ENCODE measurements at places on chromosomes 1 and 21.

GRCh38 chr1:54252371-54252936, 52.5 kb downstream of the MRPL37 start:
- DNase-seq: no peak

DNA sequence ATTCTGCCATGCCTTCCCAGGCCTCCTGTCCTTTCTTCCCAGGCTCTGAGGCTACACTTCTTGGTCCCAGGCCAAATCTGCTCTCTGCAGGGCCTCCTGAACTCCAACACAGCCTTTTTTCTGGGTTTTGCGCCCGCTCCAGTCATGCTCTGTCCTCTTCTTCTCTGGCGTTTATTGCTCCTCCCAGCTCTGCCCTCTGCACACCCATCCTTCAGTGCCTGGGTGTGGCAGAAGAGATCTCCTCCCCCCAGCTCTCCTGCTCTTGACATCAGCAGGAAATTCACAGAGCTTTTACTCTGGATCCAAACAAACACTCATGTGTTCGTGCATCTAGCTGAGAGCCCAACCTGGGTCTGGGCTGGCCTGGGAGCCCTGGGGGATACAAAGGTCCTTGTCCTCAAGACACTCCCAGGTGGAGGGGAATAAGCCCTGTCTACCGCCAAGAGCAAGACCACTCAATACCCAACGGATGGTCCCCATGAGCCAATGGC, 22.9 kb upstream of the EPS8L3 start:
- DNase-seq: no peak

DNA sequence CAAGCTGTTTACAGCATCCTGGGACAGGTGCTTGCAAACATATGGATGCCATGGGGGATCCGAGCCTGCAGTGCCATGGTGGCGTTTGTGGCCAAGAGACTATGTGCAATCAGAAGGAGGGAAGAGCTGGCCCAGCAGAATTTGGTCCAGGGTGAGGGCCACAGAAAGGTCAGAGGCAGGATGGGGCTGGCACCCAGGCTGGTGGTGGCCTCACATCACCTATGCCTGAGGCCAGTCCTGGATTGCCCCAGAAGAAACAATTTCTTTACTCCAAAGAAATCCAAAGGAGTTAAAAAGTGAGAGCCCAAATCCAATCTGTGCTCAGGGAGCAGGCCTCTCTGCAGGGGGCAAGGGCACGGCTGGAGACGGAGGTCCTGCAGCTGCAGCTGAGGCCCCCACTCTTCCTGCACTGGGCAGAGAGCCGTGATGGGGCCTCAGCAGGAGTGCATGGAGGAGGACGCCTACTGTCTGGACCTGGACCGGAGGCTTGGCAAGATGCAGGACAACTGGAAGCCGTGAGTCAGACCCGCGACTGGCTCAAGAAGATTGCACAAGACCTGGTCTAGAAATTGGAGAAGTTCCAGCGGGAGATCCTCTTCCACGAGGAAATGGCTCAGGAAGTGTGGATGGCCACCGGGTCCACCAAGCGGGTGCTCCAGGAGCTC, 163.5 kb downstream of the RYR2 start:
- no peak for DNase-seq

DNA sequence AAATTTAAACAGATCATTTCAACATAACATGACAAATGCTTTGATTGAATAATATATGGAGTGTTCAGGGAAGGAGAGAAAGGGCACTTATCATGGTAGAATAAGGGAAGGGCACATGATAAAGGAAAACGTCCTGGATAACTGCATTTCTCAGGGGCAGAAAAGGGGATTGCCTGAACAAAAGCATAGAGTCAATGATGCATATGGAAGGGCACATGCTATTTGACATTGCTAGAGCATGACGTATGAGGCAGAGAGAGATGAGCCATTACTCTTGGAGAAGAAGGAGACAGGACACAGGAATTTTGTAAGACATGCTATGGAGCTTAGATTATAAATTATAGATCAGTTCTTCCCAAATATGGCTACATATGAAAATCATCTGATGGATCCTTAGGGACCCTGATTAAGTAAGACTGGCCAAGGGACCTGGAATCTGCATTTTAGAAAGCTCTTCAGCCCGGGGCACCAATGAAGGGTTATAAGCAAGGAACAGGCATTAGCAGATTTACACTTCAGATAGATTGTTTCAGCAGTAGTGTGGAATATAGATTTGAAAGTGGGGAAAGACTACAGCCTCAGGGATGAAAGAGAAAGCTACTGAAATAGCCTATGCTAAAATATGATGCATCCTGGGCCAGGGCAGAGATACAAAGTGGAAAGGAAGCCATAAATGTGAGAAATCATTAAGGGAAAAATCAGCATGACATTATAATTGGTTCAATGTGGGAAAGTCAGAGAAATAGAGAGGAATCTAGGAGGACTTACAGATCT, 21.3 kb downstream of the FMO2 start:
- DNase-seq: no peak

DNA sequence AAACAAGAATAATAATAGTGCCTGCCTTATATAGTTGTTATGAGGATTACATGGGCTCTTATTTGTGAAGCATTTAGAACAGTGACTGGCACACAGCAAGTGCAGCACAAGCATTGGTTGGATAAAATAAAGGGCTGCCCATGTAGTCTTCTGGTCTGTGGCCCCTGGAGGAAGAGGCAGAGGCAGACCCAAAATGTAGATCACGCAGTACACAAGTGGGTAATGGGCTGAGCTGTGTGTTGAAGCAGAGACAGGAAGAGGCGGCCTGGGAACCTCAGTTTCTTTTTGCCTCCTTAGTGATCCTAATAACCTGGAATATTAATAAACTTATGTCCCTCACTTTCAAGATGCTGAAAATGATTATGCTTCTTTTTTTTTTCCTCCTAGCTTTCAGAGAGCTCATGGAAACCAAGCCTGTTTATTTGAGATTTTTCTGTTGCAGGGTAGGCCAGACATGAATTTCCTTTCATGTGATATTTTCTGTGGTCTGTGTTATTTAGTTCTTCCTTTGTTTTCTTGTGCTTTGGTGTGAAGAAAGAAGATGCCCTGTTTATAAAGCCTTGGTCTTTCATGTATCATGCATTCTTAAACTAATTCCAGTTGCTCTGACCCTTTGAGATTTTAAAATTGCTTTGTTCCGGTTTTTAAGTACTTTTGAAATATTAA, 42.5 kb downstream of the LRRC8D start:
- no peak for DNase-seq

DNA sequence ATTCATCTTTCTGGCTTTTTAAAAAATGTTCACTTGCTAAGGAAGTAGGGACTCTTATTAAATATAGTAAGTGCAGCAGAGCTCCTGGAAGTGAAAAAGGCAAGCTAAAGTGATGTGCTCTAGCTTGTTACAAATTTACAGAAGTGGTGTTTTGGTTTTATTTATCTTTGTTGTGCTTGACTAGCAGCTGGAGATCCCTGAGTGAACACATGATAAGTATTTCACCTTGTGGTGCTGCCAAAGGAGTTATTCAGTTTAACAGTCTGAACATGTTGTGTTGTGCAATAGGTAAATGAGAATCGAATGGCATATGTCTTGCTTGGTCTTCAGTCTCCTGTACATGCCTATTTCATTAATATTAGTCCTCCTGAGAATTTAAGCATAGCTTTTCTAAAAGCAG, 315.7 kb downstream of the TPR start:
- no peak for DNase-seq

DNA sequence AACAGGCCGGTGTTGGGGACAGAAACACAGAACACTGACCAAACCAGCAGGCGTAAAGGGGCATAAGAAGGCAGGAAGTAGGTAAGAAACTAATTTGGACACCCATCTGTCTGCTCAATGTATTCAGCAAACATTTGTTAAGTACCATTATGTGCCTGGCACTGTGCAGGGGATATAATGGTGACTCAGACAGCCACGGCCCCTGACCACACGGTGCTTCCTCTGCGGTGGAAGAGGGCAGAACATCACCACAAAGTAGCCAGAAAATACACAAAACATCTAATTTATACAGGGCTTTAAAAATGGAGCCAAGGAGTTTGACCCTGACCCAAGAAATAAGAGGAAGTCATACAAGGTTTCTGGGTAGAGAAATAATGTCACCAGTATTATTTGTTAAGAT, 12.9 kb downstream of the DNAJC11 start:
- no peak for DNase-seq

GRCh38 chr1:40857737-40858136, 4.4 kb downstream of the CITED4 start:
- no peak for DNase-seq

GRCh38 chr1:61591351-61591750, 133.6 kb downstream of the TM2D1 start:
- DNase-seq: no peak

DNA sequence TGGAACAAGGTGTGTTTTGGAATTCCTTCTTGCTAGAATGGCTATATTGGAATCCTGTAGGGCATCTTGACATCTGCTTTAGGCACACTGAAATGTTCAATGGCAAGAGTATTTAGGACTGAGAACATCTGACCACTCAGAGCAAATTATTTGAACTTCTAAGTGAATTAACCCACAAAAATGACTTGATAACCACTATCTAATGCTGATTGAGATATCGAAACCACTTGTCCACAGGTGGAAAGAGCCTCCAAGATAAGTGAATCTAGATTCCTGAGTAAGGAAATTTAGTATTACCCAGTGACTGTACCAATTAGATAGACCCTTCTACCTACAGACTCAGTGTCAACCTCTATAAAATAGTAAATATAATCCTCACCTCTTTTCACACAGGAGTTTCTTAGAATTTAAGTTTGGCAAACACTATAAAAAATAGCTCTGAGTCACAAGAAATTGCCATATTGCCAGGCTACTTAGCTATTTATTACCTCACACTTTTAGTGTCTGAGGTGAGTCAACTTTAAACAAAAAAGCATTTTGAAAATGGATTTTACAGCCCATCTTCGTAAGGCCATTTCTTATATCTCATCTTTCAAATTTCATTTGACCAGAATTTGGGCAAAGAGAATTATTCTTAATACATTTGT, 421.8 kb downstream of the PTBP2 start:
- no peak for DNase-seq

DNA sequence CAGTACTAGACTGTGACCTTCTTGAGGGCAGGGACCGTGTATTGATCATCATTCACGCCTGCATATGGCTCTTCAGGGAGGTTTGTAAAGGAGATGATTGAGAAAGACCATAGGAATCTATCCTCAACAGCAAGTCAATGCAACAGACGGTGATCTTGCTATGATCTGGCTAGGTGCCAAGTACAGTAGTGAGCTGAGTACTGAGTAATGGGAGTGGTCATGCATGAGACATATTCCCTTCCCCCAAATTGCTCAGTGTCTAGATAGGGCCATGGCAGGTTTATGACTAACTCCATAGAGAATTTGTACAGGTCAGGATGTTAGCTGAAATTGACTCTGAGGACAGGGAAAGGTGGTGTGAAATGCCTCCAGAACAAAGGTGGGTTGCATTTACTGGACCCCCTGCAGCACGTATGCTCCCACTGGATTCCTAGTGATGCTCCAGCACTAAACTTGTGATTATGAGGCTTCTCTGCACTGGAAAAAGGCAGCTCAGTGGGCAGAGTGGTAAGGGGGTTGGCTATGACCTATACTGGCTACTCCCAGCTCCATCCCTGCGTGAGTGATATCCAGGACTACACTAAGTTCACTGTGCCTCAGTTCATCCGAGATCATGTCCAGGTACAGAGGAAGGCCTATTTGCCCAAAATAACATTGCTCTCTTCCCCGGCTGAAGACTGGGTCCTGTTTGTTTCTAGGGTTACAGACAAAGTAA, 37.2 kb downstream of the KCNJ6 start:
- no peak for DNase-seq

DNA sequence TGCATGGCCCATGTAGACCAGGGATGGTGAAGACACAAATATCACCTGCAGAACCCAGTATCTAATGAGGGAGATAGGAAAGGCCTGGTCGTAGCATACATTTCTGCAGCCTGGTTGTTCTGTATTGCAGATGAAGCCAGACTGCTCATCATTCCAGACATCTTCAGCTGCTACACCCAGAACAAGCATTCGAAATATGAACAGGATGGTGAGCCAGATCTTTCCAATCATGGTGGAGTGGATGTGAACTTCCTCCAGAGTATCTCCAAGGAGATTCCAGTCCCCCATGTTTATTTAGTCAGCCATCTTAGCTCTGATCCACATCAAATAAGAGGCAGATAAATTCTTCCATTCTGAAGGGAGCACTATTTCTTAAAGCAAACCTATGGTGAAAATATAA, 2.7 kb upstream of the MYCBP start:
- DNase-seq: no peak

- no peak for DNase-seq
Measured at GRCh38 chr1:6126028-6126427, 54.1 kb downstream of the CHD5 start.

GRCh38 chr1:212237651-212238050, 47.6 kb upstream of the PPP2R5A start:
- DNase-seq: no peak

- DNase-seq: no peak
Measured at GRCh38 chr21:37532868-37533780, 166.6 kb downstream of the DYRK1A start.

GRCh38 chr1:59752556-59753414, 62.0 kb upstream of the HOOK1 start:
- DNase-seq: no peak

- DNase-seq: no peak
Measured at GRCh38 chr1:193633991-193634390, 447.6 kb upstream of the B3GALT2 start.

- no peak for DNase-seq
Measured at GRCh38 chr21:15601390-15601789, 128.4 kb upstream of the USP25 start.

DNA sequence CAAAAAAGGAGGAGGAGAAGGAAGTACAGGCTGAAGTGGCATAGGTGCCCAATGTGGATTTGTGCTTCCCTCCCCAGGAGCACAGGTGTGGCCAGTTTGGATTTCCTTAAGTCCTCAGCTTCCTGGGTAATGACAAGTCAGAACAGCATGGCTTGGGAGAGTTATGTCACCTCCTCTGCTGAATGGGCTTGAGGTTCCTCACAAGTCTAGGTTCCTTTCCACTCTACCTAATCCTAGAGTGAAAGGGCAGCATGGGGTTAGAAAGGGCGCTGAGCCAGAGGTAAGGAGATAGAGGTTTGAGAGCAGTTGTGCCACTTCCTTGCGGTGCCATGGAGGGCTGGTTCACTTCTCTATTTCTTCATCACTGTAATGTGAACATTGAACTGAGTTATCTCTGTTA, 35.5 kb upstream of the IL20 start:
- no peak for DNase-seq

- no peak for DNase-seq
Measured at GRCh38 chr1:160710517-160711252, 937 bp downstream of the CD48 start.
